ENCODE measurements at places on chromosomes 16 and 17.

DNA sequence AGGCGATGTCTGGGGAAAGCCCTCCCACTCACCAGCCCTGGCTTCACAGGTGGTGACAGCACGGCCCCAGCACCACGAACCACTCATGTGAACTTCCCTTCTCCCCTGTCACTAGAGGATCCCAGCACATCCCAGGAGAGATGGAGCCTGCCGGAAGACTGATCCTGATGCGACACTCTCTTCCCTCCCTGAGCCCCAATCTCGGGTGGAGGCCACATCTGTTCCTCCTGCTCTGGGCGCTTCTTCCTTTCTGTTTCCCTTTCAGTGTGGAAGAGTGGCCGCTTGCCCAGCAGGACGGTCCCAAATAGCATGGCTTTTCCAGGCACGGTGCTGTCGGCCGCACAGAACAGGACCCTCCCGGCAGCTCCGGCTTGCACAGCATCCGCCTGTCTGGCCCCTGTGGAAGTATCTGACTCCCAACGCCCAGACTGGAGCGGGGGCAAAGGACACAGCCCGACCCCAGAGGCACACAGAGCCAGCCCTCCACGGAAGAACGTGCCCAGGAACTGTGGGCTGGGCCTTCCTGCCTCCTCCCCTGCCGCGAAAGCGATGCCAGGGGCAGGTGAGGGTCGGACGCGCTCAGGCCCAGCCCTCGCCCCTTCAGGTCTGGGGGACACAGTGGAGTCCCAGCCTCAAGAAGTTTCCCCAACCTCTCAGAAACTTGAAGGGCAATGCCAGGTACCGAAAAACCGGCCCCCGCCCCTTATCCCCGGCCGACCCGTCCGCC is 37.6 kb downstream of the CBFA2T3 start:
- DNase-seq = no peak

DNA sequence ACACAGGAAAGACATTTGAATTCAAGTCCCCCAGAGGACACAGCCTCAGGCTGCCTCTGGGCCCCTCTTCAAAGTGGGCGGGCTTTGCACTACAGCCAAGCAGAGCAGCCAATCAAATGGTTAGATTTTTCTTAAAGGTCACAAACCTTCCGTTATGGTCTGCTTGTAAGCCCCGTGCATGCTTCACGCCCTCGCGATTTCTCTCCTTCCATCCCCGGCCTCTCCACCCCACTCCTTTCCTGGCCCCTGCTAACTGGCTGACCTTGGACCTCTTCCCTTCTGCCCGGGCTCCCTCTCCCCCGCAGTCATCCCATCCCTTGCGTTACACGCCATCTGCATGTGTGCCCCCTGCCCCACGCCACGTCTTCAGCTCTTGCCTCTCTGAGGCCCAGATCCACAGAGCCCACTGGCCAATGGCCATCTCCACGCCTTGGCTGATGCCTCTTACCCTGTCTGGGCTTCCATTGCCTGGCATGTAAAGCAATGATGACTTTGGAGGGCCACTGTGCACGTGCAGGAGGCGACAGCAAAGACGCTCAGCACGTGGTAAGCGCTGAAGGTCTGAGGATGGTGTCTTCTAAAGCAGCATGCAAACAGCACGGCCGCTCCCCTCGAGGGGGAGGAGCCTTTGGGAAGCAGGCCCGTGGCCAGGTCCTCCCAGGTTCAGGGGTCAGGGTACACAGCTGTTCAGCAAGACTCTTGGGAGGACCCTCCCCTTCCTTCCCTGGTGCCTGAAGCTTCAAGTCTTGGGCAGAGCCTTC is 86.8 kb downstream of the ZDHHC7 start:
- no peak for DNase-seq

DNA sequence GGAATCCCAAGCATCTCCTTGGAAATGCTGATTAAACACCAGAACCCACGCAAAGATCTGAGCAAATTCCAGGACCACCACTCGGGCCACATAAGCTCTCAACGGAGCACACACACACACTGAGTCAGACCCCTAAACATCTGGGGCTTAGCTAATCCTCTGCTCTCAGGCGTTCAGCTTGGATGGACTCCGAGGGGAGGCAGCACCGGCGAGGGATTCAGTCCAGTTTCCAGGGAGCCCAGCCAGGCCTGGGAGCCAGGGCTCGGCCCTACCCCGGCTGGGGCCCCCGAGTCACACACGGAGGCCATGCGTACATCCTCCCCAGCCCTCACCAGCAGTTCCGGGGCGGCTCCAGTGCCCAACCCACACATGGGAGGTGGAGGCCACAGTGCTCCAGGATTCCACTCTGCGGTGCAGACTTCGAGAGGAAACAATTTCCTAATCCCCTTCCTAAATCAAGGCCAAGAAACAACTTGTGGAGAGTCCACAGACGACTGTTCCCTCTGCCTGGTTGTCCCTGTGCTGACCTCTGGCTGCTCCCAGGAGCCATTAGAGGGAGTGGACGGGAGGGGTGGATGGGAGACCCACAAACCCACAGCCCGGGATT is 70.5 kb downstream of the GAS7 start:
- DNase-seq = no peak

DNA sequence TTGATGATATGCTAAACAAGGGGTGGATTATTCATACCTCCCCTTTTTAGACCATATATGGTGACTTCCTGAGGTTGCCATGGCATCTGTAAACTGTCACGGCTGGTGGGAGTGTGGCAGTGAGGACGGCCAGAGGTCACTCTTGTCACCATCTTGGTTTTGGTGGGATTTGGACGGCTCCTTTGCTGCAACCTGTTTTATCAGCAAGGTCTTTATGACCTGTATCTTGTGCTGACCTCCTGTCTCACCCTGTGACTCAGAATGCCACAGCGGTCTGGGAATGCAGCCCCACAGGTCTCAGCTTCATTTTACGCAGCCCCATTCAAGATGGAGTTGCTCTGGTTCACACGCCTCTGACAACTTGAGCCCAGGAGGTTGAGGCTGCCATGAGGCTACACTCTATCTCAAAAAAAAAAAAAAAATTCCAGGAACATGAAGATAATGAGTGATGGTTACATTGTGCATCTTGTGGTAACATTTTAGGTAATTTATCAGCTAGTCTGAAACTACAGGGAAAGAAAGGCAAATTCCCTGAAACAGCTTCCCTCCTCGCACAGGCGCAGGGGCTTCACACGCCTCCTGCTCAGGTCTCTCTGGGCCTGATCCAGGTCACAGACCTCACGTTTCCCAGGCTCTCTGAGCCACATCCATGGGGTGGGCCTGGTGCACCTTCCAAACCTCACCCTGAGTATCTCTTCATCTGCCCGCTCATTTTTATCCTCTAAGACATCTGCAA is 15.3 kb upstream of the UBE2I start:
- no peak for DNase-seq

- no peak for DNase-seq
Observed at GRCh38 chr17:57953705-57954396, 1.4 kb downstream of the CUEDC1 start.

DNA sequence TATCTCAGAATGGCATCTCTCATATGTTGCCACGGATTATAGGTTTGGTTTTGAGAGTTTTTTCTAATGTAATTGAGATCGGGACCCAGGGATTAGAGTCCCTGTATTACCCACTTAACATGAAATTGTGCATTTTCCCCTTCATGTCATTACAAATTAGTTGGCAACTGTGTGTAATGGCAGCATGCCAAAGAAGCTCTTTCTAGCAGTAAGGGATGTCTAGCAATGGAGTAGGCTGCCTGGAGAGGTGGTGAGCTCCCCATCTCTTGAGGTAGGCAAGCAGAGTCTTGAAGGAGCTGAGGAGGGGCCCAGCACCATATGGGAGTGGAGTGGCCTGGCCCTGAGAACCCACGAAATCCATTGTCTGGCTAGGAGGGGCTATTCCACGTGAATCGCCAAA is 10.0 kb upstream of the KATNB1 start:
- no peak for DNase-seq

- DNase-seq = no peak
Observed at GRCh38 chr16:69193855-69194254, 6.9 kb downstream of the SNTB2 start.

DNA sequence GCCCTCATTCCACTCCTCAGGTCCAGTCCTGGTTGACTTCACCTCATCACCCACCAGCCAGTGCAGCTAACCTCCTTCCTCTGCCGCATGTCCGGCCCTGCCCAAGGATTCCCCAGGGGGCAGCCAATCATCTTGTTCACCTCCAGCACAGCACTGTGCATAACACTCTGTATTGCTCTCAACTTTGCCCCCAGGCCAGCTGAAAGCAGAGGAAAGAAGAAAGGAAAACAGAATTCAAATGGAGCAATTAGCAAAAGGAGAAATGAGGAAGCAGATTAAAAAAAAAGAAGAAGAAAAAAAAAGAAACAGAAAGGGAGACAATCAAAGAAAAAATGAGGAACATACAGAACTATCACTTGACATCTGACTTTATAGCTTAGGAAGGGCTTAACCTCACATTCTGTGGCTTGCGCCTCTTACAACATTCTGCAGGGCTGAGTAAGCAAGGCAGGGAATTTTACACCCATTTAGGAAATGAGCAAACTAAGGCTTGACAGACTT is 26.1 kb downstream of the GAS7 start:
- no peak for DNase-seq

GRCh38 chr16:30430428-30430970 is 669 bp upstream of the DCTPP1 start:
- DNase-seq = no peak

- DNase-seq = no peak
Observed at GRCh38 chr17:81011951-81012350, 20.3 kb downstream of the CHMP6 start.

DNA sequence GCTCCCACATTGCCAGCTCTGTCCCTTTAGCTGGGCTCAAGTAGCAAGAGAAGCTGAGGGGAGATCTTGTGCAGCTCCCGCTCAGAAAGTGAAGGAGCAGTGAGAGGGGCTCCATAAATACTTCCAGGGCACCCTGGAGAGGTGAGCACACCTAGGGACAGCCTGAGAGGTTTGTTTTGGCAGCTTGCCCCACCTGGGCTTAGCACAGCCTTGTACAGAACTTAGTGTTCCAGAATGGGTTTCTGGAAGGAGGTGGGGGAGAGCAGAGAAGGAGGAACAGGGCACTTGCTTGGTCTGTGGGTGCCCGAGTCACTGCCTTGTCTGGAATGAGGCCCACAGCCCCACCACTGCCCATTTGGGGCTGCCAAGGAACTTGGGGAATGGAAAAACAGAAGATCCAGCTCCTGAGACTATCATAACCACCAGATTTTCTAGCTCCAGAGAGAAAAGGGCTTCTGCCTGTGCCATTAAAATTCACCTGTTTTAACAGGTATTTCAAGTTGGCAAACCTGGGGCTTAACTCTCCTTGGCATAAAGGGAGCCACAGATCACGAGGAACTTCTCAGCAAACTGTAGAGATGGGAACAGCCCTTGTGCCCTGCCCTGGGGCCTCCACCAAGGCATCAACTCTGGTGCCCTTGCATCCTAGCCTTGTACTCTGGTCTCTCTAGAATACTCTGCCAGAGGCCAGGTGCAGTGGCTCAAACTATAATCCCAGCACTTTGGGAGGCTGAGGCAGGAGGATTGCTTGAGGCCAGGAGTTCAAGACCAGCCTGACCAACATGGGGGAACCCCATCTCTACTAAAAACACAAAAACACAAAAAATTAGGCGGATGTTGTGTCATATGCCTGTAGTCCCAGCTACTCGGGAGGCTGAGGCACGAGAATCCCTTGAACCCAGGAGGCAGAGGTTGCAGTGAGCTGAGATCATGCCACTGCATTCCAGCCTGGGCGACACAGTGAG is 1.9 kb downstream of the PRR15L start:
- DNase-seq = no peak

GRCh38 chr16:73125850-73126524 is 78.1 kb upstream of the ZFHX3 start:
- no peak for DNase-seq
